A549 (cell line): ENCODE measurements at places on chromosomes 5 and 9. TPM values are rescaled to one million over a fixed set of nuclear protein-coding genes. Genes with fewer than 3 reads are reported as not detected.

DNA sequence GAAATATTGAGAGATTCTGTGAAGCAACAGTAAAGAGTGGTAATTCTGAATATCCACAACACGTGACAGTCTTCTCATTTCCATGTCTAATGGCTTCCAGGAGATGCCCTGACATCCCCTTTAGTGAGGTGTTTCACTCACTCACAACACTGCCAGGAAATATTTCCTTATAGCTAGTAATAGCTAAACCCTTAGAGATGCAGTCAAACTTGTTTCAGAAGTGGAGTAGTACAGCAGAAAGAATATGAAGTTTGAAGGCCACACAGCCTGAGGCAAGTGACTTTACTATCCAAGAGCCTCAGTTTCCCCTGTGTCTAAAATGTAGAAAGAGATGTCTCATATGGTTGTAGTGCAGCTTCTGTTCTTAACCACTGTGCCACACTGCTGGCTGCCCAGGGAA lies 139.2 kb downstream of the CDK5RAP2 start:
- DNase-seq, result no peak

DNA sequence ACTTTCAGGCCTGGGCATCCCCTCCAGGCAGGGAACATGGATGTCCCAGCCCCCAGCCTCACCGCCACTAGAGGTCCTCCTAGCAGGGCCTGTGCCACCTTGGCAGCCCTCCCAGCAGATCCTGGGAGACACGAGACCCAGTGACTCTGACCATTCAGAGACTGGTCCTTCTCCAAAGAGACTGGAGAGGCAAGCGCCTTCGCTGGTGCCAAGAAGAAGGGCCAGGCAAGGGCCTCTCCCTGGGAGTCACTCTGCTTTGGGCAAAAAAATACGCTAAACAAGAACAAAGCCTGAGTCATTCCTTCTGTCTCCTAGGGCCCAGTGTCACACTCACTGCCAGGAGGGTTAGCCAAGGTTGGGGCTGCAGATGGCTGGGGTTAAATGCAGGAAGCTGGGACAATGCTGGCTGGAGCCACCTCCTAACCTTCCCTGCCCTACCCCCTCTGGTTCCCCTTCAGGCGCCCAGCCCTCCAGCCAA lies 35.3 kb upstream of the SMIM23 start:
- DNase-seq, result peak; percentile 16

DNA sequence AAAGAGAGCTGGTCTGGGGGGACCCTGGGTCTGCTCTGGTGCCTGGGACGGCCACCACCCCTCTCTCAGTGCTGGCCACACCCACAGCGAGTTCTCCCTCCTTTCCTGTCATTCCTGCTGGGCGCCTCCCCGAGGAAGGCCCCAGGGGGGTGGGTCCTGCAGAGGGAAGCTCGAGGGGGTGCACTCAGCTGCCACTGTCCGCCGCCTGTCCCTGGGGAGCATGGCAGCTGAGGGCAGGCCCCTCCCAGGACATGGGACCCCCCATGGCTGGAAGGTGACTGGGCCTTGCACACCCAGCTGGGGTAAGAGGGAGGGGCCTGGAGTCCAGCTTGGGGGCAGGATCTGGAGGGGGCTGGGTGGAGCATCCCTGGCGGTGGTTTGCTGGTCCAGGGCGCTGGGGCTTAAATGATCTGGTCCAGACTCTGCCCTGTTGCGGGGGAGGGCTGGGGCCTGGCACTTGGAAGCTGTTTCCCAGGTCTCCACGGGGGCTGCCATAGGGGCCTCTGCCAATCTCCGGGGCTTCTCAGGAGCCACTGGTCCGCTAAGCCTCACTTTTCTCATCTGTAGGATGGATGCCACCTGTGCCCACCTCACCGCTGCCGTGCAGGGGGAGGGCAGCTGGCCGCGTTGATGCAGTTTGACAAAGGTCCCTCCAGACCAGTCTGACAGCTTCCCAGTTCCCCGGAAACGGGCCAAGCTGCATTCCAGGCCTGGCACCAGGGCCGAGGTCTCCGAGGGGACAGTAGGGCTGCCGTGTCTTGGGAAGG lies 6.0 kb upstream of the SLC2A6 start:
- DNase-seq, result no peak

- no peak for DNase-seq
Measured at GRCh38 chr9:136792321-136793085, 1.4 kb downstream of the TMEM141 start.

GRCh38 chr5:9626955-9627354 lies 3.2 kb downstream of the TAS2R1 start:
- no peak for DNase-seq

The TAF11L10 gene
- not detected in 3 replicates for polyA plus RNA-seq

The LAMC3 gene
- 1.5 TPM in 3 replicates for polyA plus RNA-seq

The ADAMTS2 gene
- 0.03 TPM in 1 of 3 replicates, not detected in the others for polyA plus RNA-seq

The PDE6A gene
- 0.20 to 0.30 TPM (median 0.28 TPM) in 3 replicates for polyA plus RNA-seq

The STC2 gene
- 45.2 to 66.9 TPM (median 52.3 TPM) in 3 replicates for polyA plus RNA-seq
